ENCODE measurements at places on chromosomes 13 and 19.
A peak's percentile ranks its signal among the peaks of the same experiment; 100 is the strongest.

DNA sequence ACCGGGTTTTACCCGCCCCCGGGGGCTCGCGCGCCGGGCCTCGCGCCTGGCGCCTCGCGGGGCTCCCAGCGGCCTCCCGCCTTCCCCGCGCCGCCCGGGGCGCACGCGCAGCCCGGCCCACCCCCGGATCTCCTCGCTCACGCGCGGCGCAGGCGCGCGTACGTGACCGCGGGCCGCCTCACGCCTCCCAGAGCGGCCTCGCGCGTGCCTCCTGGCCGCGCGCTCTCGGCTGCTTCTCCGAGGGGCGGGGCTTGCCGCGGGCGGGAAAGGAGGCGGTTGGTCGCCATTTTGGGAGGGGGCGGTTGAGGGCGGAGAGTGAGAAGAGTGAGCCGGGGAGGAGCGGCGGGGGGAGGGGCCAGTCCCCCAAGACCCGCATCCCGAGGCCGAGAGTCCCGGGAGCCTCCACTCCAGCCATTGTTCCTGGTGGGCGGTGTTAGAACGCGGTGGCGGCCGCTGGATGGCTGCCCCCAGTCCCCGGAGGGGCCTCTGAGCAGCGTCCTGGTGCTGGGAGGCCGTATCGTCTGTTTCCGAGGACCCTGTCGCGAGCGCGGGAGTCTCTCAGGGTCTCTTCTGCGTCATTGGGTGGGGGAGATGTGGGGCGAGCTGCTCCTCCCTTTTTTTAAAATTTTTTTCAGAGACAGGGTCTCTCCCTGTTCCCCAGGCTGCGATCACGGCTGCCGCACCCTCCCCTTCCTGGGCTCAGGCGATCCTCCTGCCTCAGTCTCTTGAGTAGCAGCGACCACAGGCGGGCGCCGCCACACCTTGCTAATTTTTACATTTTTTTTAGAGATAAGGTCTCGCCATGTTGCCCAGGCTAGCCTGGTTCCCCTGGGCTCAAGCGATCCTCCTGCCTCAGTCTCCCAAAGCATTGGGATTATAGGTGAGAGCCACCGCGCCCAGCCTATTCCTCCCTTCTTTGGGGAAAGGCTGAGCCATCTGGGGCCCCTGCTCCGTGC is at the start of gene ZNF541:
ZNF541 (minus strand) TSS at position 78 of the 956 bp plus-strand sequence. CDS start 17,292 bp downstream, outside the sequence.
- DNase-seq, result peak; percentile 11

DNA sequence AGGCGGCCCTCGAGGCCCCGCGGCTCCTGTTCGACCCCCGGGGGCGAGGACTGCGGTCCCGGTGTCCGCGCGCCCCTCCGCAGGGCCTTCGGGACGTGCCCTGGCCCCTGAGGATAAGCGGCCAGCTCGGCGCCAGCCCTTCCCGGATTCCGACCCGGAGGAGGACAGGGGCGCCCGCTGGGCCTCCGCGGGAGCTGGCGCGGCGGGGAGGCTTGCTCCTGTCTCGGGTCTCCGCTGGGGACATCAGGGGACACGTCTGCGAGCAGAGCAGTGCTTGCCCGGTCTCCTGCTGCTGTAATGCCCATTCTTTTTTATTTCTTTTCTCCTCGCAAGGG is 829 bp downstream of the B3GLCT start:
- DNase-seq, result no peak

DNA sequence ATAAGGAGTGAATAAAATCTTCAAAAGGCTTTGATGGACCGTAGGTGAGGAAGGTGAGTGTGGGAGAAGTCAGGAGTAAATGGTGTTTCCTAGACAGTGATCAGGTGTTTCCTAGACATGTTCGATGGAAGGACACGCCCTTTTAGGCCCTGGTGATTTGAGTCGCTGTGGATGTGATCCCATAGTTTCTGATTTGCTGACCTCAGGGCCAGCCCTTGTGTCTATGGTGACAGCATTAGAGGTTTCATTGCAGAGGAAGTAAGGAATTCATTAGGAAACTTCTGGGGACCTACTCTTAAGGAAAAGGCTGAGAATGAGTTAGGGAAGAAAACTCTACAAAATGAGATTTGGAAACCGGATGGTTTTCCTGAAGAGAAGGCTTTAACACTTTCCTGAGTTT is 31.5 kb upstream of the RNF113B start:
- no peak for DNase-seq

- DNase-seq, result peak; percentile 98
These were observed at the start of the genes PSENEN and U2AF1L4 for GRCh38 chr19:35745328-35746086. PSENEN (plus strand) TSS chr19:35745651; CDS start chr19:35745931, 280 bp downstream. U2AF1L4 (minus strand) TSS chr19:35745418; CDS start chr19:35745391, 27 bp downstream.

DNA sequence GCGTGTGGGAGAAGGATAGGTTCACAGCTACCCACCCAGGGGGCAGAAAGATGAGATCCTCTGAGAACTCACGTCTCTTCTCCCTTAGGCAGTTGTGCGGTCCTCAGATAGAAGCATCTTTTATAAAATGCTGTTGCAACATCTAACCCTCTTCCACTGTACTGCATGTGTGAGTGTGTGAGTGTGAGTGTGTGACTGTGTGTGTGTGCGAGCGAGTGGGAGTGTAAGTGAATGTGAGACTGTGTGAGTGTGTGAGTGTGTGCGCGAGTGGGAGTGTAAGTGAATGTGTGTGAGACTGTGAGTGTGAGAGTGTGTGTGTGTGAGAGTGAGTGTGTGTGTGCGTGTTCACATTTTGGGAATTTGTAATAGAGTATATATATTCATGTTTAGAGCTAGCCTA is 55.6 kb upstream of the F7 start:
- DNase-seq, result no peak

GRCh38 chr13:113448885-113449692 is 4.2 kb downstream of the ADPRHL1 start:
- DNase-seq, result no peak

- DNase-seq, result no peak
These were observed 4.4 kb downstream of the PRDX2 start for GRCh38 chr19:12797141-12797587.
